ENCODE measurements at places on chromosomes 7 and 10. TPM values are rescaled to one million over a fixed set of nuclear protein-coding genes. Genes with fewer than 3 reads are reported as not detected.
A peak's percentile ranks its signal among the peaks of the same experiment; 100 is the strongest.

The IL15RA gene
- 9.6 TPM for total RNA-seq

The ZC3HAV1L gene
- 7.3 TPM for total RNA-seq

The PYROXD2 gene
- total RNA-seq, result 5.2 TPM

- no peak for DNase-seq
Observed at GRCh38 chr10:110330675-110331074, 26.0 kb upstream of the SMNDC1 start.

DNA sequence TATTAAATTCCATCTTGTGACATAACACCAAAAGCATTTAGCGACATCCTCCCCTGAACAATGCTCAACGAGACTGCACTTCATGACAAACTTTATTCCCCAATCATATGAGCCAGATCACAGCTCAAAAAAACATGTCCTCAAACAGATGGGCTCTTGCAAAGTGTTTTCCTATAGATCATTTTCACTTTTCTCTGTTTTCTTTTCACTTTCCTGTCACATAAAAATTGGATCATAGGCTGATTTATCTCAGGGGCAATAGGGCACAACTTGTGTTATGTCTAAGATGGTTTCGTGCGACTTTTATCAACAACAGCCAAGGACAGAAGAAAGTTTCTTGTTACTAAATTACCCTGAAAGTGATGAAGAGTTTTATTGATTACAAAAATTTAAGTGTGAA lies 206.1 kb downstream of the WDR11 start:
- DNase-seq, result no peak

DNA sequence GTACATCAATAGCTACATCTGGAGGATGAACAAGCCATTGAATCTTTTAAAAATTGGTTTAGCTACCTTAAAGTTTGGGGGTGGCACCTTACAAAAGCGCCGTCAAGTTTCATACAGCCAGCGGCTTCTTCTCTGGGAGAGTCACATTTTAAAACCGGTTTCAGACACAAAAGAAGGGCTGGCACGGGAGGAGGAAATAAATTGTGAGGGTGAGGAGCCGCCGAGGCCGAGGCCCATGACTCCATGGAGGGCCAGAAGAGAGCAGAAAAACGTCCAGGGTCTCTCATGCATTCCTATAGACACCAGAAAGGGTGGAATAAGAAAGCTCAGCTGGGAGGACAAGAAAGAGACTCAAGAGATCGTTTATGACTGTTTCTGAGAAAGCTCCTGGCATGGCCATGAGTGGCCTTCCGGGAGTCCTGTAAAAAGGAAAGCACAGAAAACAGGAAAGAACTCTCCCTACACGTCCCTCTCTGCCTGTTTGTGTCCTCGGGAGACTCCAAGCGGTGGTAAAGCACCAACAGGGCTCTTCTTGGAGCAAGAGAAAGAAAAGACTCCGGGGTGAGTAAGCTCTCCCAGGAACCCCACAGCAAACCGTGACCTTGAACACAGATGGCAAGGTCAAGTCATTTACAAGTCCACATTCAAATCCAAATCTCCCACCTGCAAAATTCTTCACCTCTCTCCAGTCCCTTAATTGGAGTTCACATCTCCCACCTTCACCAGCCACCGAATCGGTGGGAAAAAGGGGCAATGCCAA lies 1.8 kb downstream of the FRAT2 start:
- DNase-seq, result no peak

DNA sequence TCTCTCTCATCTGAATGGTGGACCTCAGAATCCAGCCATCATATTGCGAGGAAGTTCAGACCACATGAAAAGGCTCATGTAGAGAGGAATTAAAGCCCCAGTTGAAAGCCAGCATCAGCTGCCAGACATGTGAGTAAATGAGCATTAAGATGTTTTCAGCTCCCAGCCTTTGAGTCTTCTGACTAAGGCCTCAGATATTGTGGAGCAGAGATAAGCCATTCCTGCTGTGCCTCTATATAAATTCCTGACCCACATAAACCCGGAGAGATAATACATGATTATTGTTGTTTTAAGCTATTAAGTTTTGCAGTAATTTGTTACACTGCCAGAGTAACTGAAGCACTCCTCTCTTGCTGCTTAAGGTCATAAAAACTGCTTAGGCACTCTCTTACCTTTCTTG lies 14.6 kb downstream of the FAM149B1 start:
- DNase-seq, result no peak

GRCh38 chr7:144784943-144785342 lies 50.9 kb downstream of the TPK1 start:
- DNase-seq, result peak; percentile 69

GRCh38 chr10:13701157-13701919 lies 114.6 kb downstream of the PRPF18 start:
- no peak for DNase-seq

- DNase-seq, result no peak
Observed at GRCh38 chr10:34181553-34182300, 633.4 kb downstream of the PARD3 start.

DNA sequence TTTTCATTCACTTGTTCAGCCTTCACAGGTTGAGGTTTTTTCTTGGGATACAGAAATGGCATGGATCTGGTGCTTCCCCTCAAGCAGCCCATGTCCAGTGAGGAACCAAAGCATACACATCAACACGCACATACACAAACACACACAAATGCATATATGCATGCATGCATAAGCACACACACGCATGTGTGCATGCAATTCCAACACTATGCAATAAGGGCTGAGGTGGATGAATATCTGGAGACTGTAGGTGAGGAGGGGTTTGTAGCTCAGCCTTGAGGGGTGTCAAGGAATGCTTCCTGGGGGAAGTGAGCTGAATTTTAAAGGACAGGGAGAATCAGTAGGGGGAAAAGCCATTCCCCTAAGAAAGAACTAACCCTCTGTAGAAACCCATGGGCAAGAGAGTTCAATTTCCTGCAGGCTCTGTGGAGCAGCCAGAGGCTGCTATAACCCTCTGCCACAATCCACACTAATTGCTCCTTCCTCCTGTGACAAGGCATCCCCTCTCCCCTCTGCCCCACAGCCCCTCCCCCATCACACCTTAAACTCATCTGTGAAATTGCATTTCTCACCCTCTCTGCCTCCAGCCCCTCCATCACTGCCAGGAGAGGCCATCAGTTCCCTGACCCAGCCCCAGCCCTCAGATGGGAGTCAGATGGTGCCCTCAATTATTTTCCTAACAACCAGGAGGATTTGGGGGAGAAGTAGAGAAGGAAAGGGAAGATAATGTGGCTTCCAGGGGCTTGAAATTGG lies 316.4 kb downstream of the RPS24 start:
- DNase-seq, result no peak

GRCh38 chr7:140222814-140223213 lies 46.0 kb upstream of the KDM7A start:
- DNase-seq, result no peak

GRCh38 chr7:149010451-149010850 lies 17.9 kb downstream of the PDIA4 start:
- no peak for DNase-seq

- no peak for DNase-seq
Observed at GRCh38 chr7:74371381-74372341, 82.0 kb upstream of the GTF2IRD1 start.

- no peak for DNase-seq
Observed at GRCh38 chr7:132882714-132883428, 199.0 kb downstream of the CHCHD3 start.

DNA sequence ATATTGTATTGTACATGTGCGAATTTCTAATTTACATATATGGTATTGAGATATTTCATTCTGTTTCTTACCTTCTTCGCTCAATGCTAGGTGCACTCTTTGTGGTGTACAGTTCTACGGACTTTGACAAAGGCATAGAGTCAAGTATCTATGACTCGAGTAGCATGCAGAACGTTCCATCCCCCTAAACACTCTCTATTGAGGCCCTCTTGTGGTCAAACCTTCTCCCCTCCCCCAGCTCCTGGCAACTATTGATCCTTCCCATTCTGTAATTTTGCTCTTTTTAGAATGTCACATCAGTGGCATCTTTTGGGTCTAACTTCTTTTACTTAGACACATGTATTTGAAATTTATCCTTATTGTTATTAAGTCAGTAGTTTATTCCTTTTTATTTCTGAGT lies 30.7 kb upstream of the GDF10 start:
- DNase-seq, result no peak

DNA sequence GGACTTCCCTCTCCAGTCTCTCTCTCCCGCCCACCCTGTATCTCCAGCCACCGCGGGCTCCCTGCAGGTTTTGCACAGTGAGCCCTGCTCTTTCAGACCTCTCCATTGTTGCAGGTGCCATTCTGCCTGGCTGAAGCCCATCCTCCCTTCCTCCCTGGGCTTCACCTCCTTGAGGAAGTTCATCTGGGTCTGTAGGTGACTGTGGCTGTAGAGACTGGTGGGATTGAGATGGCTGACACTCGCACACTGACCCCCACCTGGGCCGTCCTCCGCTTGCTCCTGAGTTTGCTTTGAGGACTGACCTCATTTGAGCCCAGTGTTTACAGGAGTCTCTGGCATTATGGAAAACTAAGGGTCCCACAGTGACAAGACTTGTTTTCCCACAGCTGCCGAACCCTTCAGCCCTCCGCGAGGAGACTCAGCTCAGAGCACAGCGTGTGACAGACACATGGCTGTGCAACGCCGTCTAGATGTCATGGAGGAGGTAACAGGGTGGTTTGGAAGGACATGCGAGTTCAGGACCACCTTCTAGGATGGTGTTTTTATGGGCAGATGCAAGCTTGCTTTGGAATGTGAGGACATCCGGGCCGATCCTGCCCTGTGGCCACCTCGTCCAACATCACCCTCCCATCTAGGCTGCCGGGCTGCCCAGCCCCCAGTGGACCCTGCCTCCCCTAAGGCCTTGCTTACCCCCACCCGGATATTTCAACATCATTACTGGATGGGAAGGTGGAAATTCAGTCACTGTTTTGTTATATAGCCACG lies 9.3 kb downstream of the PLAC9 start:
- DNase-seq, result peak; percentile 52

DNA sequence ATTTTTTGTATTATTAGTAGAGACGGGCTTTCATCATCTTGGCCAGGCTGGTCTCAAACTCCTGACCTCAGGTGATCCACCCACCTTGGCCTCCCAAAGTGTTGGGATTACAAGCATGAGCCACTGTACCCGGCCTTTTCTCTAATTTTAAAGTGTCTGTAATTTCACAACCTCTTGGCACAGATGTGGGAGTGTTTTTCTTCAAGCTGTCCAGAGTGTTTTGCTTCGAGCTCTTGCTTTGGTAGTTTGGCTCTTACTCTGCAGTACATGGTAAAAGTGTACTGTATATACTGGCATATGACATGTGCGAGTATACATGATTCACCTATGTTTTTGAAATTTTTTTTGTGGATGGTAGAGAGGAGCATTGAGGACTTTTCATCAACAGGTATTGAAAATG lies 9.8 kb downstream of the SRGN start:
- no peak for DNase-seq
